Tibial nerve (tissue), 4 donors: ENCODE measurements at places on chromosomes 2 and 18.

- H3K36me3 ChIP-seq, result no peaks in the 10 kb centered on the region
- H3K27ac ChIP-seq, result no peak overlapping the region
- no peaks in the 10 kb centered on the region for H3K27me3 ChIP-seq
Measured at GRCh38 chr18:62634458-62634857, 80.9 kb upstream of the PHLPP1 start.

DNA sequence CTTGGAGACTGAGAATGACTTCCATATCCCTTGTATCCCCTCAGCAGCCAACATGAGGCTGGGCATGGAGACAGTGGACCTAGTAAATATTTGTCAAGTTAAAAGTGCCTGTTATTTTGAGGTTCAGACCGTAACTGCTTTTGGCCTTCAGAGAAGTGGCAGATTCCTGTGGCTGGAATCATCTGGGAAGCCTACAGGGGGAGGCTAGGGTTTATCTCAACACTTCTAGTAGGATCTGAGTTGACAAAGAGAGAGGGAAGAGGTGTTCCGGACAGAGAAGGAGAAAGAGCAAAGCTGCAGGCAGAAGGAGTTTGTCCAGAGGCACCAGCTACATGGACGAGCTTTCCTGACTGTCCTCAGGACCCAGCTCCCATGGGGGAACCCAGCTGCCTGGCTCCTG, 27.0 kb downstream of the SLC14A2 start:
- no peaks in the 10 kb centered on the region for H3K27me3 ChIP-seq
- H3K36me3 ChIP-seq, result no peaks in the 10 kb centered on the region
- H3K4me3 ChIP-seq, result no peak overlapping the region
- DNase-seq, result no peak
- H3K27ac ChIP-seq, result no peak overlapping the region

DNA sequence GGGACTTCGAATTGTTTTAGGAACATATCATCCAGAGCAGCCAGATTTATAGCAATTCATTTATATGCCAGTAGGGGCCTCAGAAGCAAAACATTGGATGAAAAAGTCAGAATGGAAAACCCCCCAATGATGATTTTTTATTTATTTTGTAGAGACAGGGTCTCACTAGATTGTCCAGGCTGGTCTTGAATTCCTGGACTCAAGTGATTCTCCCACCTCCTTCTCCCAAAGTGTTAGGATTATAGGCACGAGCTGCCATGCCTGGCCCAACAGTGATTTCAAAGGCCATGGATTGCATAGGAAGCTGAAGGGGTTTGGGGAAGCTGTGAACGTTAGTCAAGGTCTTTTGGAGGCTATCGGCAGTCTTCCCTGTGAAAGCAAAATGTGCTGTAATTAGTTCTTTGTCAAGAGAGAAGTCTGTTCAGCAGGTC, 21.9 kb upstream of the MCFD2 start:
- no peak for DNase-seq
- H3K4me3 ChIP-seq, result no peak overlapping the region
- H3K27ac ChIP-seq, result no peak overlapping the region
- H3K27me3 ChIP-seq, result no peaks in the 10 kb centered on the region
- H3K4me1 ChIP-seq, result peaks cover 9% of the 10 kb centered on the region

GRCh38 chr2:46246790-46247189, 50.4 kb upstream of the EPAS1 start:
- H3K27me3 ChIP-seq, result no peaks in the 10 kb centered on the region
- H3K4me3 ChIP-seq, result no peak overlapping the region
- DNase-seq, result no peak
- no peaks in the 10 kb centered on the region for H3K36me3 ChIP-seq
- H3K27ac ChIP-seq, result no peak overlapping the region
- H3K4me1 ChIP-seq, result no peaks in the 10 kb centered on the region

GRCh38 chr2:233833345-233833744, 21.0 kb downstream of the HJURP start:
- no peaks in the 10 kb centered on the region for H3K27me3 ChIP-seq
- H3K4me3 ChIP-seq, result no peak overlapping the region
- no peaks in the 10 kb centered on the region for H3K36me3 ChIP-seq
- DNase-seq, result no peak

DNA sequence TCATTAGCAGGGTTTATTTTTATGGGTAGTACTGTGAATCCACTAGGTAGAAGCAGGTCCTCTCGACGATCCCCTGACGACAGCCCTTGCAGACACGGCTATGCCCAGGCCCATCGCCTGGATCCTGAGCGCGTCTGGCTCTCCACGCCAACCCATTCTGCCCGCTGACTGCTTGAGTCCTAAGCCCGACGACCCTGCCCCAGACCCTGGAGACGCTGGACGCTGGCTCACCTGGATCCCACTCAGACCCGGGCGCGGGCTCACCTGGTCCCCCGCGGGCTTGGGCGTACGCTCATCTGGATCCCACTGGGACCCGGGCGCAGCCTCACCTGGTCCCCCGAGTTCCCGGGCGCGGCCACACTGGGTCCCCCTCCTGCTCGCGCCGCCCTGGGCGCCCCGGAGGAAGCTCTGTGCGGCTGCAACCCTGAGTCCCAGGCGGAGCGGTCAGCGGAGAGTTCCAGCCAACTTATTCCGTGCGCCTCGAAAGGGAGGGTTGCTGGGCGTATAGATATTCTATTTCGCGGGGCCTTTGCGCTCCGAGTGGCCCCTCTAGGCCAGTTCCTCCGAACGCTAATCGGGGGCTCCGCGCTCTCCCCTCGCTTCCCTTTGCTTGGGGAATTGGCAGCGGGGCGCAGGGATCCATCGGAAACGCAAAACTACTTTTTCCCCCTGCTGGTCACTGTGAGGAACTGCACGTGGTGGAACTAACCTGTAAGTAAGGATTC, 22.4 kb upstream of the RMP24 start:
- H3K4me3 ChIP-seq, result peak overlapping the region; percentile 42
- H3K27ac ChIP-seq, result no peak overlapping the region
- no peaks in the 10 kb centered on the region for H3K36me3 ChIP-seq
- H3K4me1 ChIP-seq, result no peaks in the 10 kb centered on the region

- no peaks in the 10 kb centered on the region for H3K36me3 ChIP-seq
- no peak for DNase-seq
- H3K4me1 ChIP-seq, result peaks cover 10% of the 10 kb centered on the region
- no peaks in the 10 kb centered on the region for H3K27me3 ChIP-seq
- no peak overlapping the region for H3K27ac ChIP-seq
- H3K4me3 ChIP-seq, result no peak overlapping the region
Measured at GRCh38 chr2:156626931-156627330, 190.8 kb downstream of the GPD2 start.

- no peak for DNase-seq
- H3K36me3 ChIP-seq, result no peaks in the 10 kb centered on the region
- no peak overlapping the region for H3K4me3 ChIP-seq
Measured at GRCh38 chr2:127516041-127516762, 10.1 kb downstream of the IWS1 start.

GRCh38 chr18:62881509-62882016, 166.2 kb downstream of the PHLPP1 start:
- no peak for DNase-seq
- no peaks in the 10 kb centered on the region for H3K4me1 ChIP-seq
- H3K4me3 ChIP-seq, result no peak overlapping the region
- no peak overlapping the region for H3K27ac ChIP-seq
- no peaks in the 10 kb centered on the region for H3K27me3 ChIP-seq

DNA sequence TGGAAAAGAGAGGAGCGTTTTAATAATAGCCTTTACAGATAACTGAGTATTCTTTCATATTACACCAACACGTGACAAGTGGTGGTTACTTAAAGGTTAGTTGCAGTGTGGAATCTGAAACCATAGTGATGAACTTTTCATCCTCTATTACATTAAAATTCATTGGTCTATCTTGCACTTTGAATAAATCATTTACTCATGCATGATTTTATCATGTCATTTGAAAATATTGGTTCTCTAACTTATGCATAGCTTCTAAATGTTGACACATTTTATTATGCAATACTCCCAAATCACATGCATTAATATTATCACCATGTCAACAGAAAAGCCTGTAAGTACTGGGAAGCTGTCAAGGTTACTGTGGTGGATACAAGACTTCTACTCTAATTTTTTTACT, 1432.2 kb downstream of the LRP1B start:
- DNase-seq, result no peak
- no peaks in the 10 kb centered on the region for H3K27me3 ChIP-seq
- H3K27ac ChIP-seq, result no peak overlapping the region
- no peaks in the 10 kb centered on the region for H3K36me3 ChIP-seq

DNA sequence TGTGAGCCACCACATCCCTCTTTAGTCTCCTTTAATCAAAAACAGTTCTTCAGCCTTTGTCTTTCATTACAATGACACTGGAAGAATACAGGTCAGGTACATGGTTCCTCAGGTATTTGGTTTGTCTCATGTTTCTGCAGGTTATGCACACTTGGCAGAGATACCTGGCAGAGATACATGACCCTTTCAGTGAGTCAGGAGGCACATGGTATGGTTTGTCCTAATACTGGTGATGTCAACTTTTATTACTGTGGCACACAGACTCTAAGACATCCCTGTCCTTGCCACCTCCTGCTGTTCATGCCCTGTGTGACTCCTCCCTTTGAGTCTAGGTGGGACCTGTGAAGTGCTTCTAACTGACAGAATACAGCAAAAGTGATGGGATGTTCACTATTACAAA, 58.4 kb downstream of the SPIRE1 start:
- H3K27me3 ChIP-seq, result no peaks in the 10 kb centered on the region
- no peak overlapping the region for H3K4me3 ChIP-seq
- no peaks in the 10 kb centered on the region for H3K36me3 ChIP-seq
- no peak for DNase-seq
- H3K27ac ChIP-seq, result no peak overlapping the region

GRCh38 chr2:118049140-118049815, 35.4 kb upstream of the CCDC93 start:
- H3K27me3 ChIP-seq, result peaks cover 47% of the 10 kb centered on the region
- no peaks in the 10 kb centered on the region for H3K4me1 ChIP-seq
- no peaks in the 10 kb centered on the region for H3K36me3 ChIP-seq
- H3K4me3 ChIP-seq, result no peak overlapping the region
- no peak overlapping the region for H3K27ac ChIP-seq

GRCh38 chr2:238285653-238286082, 2.7 kb downstream of the PER2 start:
- DNase-seq, result peak; percentile 97
- H3K36me3 ChIP-seq, result no peaks in the 10 kb centered on the region
- H3K27me3 ChIP-seq, result no peaks in the 10 kb centered on the region
- no peak overlapping the region for H3K4me3 ChIP-seq
- peaks cover 48% of the 10 kb centered on the region for H3K4me1 ChIP-seq

DNA sequence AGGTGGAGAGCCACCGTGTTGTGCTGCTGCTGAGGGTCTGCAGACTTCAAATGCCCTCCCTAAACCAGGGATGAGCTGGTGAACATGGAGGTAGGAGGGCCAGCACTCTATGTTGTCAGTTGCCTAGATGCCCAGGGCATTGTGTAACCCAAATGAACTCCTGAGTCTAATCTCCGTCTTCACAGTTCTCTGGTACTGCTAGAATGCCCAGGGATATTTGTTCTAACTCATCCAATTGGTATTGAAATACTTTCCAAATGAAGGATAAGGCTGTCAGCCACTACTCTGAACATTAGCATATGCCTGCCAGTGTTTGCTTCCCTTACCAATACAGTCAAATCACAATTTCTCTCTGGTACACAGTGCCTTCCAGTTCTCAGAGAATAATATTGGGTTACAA, 492.6 kb downstream of the SLC4A3 start:
- H3K4me3 ChIP-seq, result no peak overlapping the region
- DNase-seq, result no peak
- no peaks in the 10 kb centered on the region for H3K4me1 ChIP-seq
- H3K27ac ChIP-seq, result no peak overlapping the region

GRCh38 chr2:128514555-128514955, 195.9 kb upstream of the HS6ST1 start:
- no peaks in the 10 kb centered on the region for H3K27me3 ChIP-seq
- H3K27ac ChIP-seq, result no peak overlapping the region
- H3K4me1 ChIP-seq, result no peaks in the 10 kb centered on the region
- H3K4me3 ChIP-seq, result no peak overlapping the region

DNA sequence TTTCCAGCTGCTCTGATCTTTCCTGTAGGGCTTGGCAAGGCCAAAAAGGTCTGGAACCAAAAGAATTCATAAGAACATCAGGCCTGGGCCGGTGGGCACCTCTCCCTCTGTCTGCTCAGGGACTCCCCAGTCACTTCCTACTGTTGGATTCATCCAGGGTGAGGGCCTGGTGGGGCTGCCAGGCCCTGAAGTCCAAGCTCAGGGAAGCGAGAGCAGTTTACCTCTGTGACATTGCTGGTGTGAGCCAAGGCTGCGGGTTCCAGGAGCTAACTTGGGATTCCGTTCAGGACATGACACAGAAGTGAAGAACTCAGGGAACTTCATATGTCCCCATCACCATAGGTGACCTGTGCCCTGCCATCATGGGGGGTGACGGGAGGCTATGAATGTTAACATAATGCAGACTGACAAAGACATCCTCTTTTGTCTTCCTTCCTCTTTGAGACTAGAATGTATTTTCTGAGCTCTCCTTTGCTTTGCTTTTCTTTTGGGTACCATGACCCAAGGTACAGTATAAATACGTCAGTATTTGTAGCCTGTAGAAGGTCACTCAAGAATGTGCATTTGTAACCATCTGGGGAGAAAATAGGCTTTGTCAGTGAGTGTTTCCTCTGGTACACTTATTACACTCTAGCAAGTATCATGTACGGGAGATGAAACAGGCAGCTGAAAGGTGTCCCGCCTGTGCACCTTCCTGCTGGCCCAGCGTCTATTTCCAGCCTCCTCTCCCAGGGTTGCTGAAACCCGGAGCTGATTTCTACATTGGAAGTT, 130.5 kb upstream of the SLC1A4 start:
- H3K36me3 ChIP-seq, result no peaks in the 10 kb centered on the region
- no peak for DNase-seq
- H3K27me3 ChIP-seq, result no peaks in the 10 kb centered on the region
- no peak overlapping the region for H3K4me3 ChIP-seq

DNA sequence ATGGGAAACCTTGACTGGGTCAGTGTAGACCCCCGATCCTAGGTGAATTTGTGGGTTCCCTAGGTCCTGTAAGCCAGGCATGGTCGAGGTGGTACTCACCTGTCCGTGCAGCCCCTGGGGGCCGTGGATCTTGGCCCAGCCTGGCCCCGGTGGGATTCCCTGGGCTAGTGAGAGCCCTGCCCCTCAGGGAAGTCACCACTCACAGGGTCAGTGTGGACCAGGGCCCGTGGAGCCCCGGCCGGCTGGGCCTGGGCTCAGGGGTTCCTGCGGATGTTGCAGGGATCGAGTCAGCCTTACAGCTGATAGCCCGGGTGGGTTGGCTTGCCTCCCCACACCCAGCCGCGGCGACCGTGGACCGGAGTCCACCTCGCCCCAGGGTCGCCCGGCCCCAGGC, 528 bp downstream of the ATG9A start:
- peaks cover 44% of the 10 kb centered on the region for H3K4me1 ChIP-seq
- H3K4me3 ChIP-seq, result peak overlapping the region; percentile 64
- DNase-seq, result no peak
- peak overlapping the region; percentile 96 for H3K27ac ChIP-seq
- H3K27me3 ChIP-seq, result no peaks in the 10 kb centered on the region

- DNase-seq, result no peak
- H3K27ac ChIP-seq, result no peak overlapping the region
- H3K4me3 ChIP-seq, result no peak overlapping the region
- H3K27me3 ChIP-seq, result no peaks in the 10 kb centered on the region
Measured at GRCh38 chr2:73105511-73105971, 7.2 kb downstream of the RAB11FIP5 start.
